ENCODE measurements at places on chromosomes 2 and 18.

GRCh38 chr2:48529194-48529593 lies 760 bp upstream of the STON1 start:
- DNase-seq: no peak

DNA sequence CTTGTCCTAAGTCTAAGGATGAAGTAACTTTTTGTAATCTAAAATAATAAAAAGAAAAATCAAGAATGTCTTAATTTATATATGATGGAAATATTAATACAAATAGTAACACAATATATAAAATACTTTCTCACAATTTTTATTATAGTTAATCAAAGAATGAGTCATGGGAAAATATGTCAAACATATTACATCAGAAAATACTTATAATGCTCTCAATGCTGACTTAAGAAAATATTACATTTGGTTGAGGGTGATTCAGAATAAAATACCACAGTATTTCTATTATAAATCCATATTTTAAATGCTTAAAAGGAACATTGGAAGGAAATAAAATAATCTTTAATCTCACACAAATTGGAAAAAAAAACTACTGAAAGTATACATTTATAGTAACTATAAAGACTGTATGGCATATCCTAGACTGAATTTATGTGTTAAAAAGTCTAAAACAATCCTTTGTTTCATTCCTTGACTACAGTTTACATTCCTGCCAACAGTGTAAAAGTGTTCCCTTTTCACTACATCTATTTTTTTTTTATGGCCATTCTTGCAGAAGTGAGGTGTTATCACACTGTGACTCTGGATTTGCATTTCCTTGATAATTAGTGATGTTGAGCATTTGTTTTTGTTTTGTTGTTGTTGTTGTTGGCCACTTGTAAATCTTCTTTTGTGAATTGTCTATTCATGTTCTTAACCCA lies 1573.5 kb upstream of the ACVR2A start:
- DNase-seq: no peak

- DNase-seq: no peak
Measured at GRCh38 chr2:2226326-2226725, 104.7 kb downstream of the MYT1L start.

- DNase-seq: no peak
Measured at GRCh38 chr2:49686291-49686690, 532.0 kb upstream of the FSHR start.

GRCh38 chr18:2714140-2714539 lies 58.6 kb downstream of the SMCHD1 start:
- DNase-seq: no peak

GRCh38 chr2:39128919-39129391 lies 8.1 kb upstream of the SOS1 start:
- DNase-seq: no peak

GRCh38 chr18:27108842-27109241 lies 76.3 kb downstream of the CHST9 start:
- DNase-seq: no peak
